Stimulated activated CD8-positive, alpha-beta memory T cell treated with anti-CD3 and anti-CD28 coated beads, Interleukin-2, amount 100 ng/mL, for 1 hour (primary cell): ENCODE measurements at places on chromosomes 5 and 9.

- no peak for DNase-seq
Measured at GRCh38 chr9:89379508-89380115, 61.3 kb downstream of the SECISBP2 start.

DNA sequence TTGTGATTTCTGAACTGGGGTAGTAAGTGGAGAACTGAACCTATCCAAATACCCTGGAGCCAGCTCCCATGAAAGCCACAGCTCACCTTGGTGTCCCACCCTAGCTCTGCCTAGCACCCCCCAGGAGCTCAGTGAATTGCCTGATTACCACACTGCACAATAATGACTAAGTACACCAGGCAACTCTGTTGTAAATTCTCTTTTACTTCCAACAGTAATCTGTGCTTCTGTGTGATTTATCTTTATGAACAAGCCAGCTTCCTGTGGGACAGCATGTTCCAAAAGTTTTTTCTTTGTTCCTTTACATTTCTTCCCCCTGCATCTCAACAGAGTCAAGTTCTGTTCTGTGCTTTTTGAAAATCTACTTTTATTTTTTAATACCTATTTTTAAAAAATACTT, 22.1 kb upstream of the GRPEL2 start:
- no peak for DNase-seq

DNA sequence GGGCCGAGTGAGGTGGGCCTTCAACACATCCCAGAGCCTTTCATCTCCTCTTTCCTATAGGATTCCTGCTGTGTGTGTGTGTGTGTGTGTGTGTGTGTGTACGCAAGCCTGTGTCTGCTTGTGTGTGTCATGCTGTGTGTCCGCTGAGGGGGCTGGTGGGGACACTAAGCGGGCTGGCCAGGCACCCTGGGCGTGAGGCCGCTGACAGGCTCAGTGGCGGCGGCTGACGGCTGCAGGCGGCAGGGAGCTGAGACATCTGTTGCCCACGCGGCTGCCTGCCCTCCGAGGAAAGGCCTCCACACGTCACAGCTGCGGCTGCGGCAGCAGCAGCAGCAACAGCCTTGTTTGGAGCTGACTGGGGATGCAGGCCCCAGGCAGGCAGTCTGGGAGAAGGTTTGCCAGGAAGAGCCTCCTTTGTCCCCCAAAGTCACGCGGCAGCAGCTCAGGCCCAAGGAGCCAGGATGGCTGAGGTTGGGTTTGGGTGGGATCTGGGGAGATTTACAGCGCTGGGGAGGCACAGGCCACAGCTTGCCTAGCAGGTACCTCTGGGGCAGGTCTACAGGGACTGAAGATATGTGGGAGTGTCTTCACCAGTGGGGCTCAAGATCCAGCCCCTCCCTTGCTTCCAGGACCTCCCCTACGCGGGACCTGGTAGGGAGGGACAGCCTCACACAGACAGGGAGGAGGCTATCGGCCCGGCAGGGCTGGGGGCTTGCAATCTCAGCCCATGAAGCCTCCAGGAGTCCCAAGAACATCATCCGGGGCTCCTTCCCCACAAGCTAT, 1.8 kb downstream of the PDLIM4 start:
- no peak for DNase-seq

GRCh38 chr9:113621980-113622379, 158.5 kb downstream of the RGS3 start:
- no peak for DNase-seq

- DNase-seq, result no peak
Measured at GRCh38 chr5:56460681-56461191, 227.6 kb upstream of the ANKRD55 start.

DNA sequence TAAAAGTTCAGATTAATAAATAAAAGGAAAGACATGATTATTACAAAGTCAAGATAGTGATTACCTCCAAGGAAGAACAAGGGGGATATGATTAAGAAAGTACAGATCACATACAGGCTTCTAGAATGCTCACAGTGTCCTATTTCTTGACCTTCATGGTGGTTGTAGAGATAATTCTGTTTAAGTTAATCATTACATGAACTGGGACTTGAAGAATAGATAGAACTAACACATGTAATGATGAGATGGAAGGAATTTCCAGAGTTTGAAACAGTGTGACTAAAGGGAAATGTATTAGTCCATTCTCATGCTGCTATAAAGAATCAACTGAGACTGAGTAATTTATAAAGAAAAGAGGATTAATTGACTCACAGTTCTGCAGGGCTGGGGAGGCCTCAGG, 72.7 kb downstream of the LURAP1L start:
- DNase-seq, result no peak

GRCh38 chr5:143244000-143244736, 159.3 kb downstream of the NR3C1 start:
- DNase-seq, result no peak

DNA sequence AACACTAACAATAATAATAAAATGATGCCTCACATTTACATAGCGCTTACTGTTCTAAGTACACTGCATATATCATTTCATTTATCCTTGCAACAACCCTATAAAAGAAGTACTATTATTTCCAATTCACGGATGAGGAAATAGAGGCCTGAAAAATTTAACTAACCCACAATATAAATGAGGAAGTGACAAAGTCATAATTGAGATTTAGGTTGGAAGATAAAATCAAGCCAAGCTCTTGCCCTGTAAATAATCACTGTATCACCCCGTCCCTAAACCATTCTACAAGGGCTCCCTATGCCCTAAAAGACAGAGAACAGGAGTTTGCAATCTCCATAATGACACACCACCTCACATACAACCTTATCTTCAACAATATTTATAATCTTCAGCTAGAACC, 49.6 kb downstream of the STRBP start:
- DNase-seq, result no peak

DNA sequence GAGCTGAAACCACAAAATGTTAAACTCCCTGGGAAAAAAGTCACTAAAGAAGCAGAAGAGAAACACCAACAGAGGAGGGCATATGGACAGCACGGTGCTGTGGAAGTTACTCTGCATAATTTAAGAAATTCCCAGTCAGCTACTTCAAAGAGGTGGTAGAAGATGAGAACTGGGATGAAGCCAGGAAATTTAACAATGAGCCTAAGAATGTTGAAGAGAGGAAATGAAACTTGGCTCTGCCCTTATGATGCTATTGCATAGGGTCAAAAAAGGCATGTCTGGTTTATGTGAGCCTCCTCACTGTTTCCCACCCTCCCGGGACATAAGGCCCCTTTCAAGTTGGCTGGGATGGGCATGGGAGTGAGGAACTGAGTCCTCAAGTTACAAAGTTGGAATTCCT, 25.4 kb upstream of the SNX18 start:
- DNase-seq, result no peak

- no peak for DNase-seq
Measured at GRCh38 chr5:112417931-112418658, 982 bp downstream of the EPB41L4A start.

- no peak for DNase-seq
Measured at GRCh38 chr5:175922192-175922885, 45.8 kb downstream of the THOC3 start.

GRCh38 chr9:3045153-3045552, 201.3 kb upstream of the PUM3 start:
- DNase-seq, result no peak

- no peak for DNase-seq
Measured at GRCh38 chr5:114319821-114320220, 42.0 kb upstream of the KCNN2 start.

GRCh38 chr9:123408313-123409262, 52.6 kb downstream of the CRB2 start:
- no peak for DNase-seq

- no peak for DNase-seq
Measured at GRCh38 chr9:129838707-129839259, 3.5 kb downstream of the USP20 start.

GRCh38 chr5:1511651-1512540, 11.9 kb downstream of the LPCAT1 start:
- DNase-seq, result no peak

DNA sequence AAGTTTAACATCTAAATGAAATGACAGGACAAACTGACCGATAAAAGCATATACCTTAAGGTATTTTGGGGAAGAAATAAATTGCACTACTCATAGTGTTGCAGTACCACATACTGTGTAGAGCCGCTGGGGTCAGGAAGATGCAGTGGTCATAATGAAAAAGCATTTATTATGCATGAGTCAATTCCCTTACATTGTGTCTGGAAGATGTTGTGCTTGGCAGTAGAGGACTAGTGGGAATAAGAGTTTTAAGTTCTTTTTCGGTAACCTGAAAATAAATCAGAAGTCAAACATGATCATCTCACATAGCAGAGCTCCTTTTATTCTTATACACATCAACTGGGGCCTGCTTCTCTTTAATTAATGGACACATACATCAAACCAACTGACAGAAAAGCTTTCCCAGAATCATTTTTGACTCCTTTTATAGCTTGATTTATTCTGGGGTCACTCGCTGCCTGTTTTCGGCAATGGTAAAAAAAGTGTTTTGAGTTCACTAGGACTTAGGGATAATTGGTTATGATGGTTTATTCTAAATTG, 262.5 kb upstream of the CHD1 start:
- no peak for DNase-seq

GRCh38 chr5:132277971-132278853, 16.0 kb upstream of the SLC22A4 start:
- no peak for DNase-seq

- DNase-seq, result no peak
Measured at GRCh38 chr9:129750013-129750638, 2.7 kb downstream of the PTGES start.

GRCh38 chr5:776862-777711, 7.4 kb downstream of the ZDHHC11B start:
- DNase-seq, result no peak

DNA sequence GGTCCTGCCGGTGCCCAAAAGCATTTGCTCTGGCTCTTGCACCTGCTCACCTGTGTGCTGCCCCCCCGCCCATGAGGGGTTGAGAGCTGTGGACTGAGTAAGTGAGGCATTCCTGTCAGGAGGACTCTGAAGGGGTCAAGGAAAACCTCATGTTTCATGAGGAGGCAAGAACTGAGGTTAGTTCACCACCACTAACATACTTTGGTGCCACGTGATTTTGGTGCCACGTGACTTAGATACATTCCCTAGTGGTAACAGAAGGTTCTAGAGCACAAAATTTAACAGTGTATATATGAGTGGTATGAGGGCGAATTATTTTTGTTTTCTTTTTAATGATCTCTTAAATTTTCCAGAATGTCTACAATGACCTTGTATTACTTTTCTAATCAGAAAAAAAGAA, 6.3 kb upstream of the IL12B start:
- DNase-seq, result no peak

GRCh38 chr9:36888551-36888950, 145.5 kb downstream of the PAX5 start:
- DNase-seq, result no peak
